ENCODE measurements at places on chromosomes 2 and 18.

DNA sequence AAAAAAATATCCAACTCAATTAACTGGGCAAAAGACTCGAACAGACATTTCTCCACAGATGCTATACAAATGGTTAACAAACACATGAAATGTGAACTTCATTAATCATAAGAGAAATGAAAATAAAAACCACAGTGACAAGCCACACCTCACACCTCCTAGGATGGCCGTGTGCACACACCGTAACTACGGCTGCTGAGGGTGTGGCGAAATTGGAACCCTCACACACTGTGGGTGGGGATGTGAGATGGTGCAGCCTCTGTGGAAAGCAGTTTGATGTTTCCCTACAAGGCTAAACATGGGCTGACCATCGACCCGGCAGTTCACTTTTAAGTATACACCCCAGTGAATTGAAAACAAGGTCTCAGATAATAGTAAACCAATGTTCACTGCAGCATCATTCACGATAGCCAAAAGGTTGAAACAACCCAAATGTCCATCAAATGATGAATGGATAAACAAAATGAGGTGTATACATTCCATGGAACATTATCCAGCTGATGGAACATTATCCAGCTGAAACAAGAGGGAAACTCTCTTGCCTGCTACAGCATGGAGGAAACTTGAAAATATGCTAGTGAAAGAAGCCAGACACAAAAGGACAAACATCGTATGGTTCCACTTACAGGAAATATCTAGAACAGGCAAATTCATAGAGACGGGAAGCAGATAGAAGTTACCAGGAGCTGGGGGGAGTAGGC lies 32.2 kb downstream of the ZAP70 start:
- DNase-seq, result no peak

GRCh38 chr2:207180741-207181140 lies 15.0 kb upstream of the KLF7 start:
- DNase-seq, result no peak

GRCh38 chr2:161965994-161966393 lies 108.0 kb downstream of the DPP4 start:
- no peak for DNase-seq

DNA sequence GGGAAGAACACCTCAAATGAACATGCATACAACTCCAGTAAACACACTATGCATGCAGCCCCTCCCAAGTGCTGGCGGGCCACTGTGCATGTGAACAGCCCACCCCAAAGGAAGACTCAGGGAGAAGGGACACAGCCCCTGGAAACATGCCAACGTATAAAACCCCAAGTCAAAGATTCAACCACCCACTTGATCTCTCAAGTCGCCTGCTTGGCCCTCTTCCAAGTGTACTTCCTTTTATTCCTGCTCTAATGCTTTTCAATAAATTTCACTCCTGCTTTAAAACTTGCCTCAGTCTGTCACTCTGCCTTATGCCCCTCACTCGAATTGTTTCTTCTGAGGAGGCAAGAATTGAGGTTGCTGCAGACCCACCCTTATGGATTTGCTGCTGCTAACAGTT lies 139.1 kb downstream of the C1D start:
- DNase-seq, result no peak

GRCh38 chr2:118970396-118971135 lies 28.6 kb downstream of the MARCO start:
- no peak for DNase-seq

DNA sequence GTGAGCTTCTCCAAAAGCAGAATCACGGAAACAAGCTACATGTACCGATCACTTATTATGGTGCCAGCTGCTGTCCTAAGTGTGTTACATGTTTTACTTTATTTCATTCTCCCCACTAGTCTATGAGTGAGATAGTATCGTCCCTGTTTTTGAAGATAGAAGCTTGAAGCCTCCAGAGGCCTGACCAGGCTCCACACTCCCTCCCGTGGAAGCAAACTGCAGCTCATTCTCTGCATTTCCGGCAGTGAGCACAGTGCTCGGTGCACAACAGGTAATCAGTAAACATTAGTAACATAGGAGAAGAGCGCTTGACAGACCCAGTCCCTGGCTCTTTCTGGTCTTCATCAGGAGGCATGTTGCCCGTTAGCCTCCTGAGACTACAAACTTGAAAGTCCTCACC lies 72.9 kb downstream of the ZBTB7C start:
- no peak for DNase-seq

DNA sequence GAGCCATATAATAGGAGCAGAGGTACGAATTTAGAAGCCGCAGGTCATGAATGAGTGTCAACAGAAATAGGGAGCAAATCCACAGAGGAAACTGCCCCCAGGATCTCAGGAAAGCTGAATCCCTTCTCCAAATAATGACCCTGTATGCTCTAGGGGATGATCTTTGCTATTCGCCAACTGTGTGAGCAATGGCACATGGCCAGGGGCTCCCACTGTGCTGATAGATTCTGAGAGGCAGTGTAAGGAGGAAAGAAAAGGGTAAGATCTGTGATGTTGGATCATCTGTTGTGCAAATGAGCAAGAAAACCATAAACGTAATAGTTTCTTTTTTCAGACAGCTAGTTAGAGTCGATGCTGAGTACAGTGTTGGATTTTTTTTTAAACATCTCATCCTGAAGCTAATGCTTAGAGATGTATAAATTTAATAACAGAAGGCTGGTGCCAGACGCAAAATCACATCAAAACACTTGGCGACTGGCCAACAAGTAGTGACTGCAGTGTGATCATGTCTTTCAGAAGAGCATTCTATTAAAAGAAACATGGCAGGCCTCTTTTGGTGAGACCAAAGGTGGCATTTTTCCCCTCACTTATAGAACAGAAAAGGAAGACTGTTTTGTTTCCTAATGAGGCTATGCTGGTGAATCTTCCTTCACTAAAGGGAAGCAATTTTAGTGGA lies 77.4 kb downstream of the ABCA12 start:
- no peak for DNase-seq

DNA sequence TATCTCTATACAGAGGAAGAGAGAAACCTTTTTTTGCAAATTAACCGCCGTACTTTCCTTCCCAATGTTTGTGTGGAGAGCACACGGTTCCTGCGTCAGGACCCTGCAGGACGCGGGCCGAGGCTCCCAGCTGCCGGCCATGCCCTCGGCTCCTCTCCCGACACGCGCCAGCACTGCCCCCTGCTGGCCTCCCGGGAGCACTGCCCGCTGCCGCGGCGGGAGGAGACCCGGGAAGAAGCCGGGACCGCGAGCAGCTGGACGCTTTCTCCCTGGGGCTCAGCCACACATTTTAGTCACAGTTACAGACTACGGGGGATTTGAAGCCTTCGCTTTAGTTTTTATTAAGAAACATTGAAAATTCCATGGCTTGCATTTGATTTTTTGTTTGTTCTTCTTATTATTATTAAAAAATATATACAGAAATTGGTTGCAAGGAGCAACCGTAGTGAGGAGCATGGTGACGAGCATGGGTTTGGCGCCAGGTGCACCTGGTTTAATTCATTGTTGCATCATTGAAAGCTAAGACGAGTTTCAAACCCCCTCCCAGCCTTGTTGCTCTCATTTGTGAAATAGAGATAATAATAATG lies 401.2 kb downstream of the GALR1 start:
- peak; percentile 49 for DNase-seq

- DNase-seq, result no peak
These were observed 9.2 kb downstream of the DNMT3A start for GRCh38 chr2:25332571-25332970.

GRCh38 chr18:21205695-21206094 lies 36.3 kb upstream of the GREB1L start:
- DNase-seq, result no peak

DNA sequence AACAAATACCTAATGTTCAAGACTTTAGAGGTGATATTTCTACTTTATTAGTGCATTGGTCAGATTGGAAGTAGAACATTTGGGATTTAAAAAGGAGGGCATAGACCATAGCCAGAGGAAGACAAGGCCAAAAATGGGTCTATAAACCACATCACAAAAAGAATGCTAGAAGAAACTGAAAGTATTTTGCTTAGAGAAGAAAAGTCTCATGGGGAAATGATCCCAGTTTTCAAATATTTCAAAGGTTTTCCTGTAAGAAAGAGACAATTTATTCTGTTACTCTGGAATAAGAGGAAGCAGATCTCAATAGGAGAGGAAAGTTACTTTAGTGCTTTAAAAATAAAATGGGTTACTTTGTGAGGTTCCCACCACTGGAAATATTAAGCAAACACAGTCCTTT lies 341.4 kb downstream of the TNS1 start:
- no peak for DNase-seq

DNA sequence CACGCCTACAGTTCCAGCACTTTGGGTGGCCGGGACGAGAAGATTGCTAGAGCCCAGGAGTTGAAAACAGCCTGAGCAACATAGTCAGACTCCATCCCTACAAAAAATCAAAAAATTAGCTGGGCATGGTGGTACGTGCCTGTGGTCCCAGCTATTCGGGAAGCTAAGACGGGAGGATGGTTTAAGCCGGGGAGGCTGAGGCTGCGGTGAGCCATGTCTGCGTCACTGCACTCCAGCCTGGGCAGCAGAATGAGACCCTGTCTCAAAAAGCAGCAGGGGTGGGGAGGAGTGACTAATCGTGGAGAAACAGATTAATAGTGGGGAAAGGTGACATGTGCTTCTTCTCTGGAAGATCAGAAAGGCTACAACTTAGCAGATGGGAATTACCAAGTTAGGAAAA lies 58.1 kb upstream of the GPC1 start:
- DNase-seq, result no peak

- no peak for DNase-seq
These were observed 131.7 kb downstream of the GCA start for GRCh38 chr2:162475661-162476060.

DNA sequence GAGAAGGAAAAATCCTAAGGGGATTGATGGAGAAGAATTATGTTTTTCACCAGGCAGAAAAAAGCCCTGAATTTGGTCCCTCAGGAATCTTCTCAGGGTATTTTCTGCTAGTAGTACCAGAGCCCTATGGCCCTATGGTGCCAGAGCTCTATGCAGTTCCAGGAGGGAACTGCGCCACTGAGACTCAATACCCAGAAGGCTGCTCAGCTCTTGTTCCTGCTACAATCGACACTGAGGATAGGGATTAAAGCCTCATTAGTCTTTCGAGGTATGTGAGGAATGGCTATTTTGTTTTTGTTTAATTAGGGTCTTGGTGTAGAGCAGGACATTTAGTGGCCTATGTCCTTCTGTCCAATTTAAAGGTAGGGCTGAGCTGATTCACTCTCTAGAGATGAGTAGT lies 21.7 kb upstream of the PPP3R1 start:
- DNase-seq, result no peak

GRCh38 chr18:26335156-26335555 lies 108.9 kb downstream of the TAF4B start:
- no peak for DNase-seq

DNA sequence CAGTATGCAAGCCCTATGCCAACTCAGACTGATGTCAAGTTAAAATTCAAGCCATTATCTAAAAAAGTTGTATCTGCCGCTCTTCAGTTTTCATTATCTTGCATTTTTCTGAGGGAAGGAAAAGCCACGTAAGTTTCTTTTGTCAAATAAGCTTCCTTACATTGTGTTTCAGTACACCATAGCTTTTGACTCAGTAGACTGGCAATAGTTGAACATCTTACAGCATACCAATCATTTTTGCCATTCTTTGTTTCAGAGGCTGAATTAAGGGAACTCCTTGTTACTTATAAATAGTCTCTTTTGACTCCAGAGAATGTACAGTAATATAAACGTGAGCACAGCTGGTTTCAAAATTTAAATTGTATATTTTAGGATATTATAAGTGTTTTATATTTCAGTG lies 120.6 kb downstream of the EHBP1 start:
- no peak for DNase-seq

- no peak for DNase-seq
These were observed 8.8 kb upstream of the PRSS56 start for GRCh38 chr2:232511336-232511890.

GRCh38 chr18:55844382-55844781 lies 256.4 kb upstream of the TCF4 start:
- DNase-seq, result no peak

DNA sequence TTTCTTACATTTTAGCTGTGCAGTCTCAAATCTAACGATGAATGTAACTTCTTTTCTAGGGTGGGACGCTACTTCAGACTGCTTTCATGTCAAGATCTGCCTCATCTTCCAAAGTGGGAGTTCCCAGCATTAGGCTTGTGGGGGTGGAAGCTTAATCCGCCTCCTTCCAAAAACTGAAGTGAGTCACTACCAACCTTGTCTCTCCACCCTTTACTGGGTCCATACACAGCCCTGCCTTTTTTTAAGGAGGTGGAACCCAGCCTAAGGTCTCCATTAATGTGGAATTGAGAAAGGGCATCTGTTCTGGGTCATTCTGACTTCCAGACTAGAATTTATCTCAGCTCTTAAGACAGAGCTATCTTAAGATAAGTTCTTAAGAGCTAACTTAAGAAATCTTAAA lies 42.0 kb upstream of the NFE2L2 start:
- DNase-seq, result no peak

GRCh38 chr2:29218071-29218470 lies 102.9 kb downstream of the CLIP4 start:
- DNase-seq, result no peak

All from right renal pelvis (tissue), 4 donors.